Stimulated activated CD4-positive, alpha-beta T cell treated with anti-CD3 and anti-CD28 coated beads, Interleukin-1b, Interleukin-23, amount 100 ng/mL, for 48 hours (primary cell): ENCODE measurements at places on chromosomes 7 and 10.

GRCh38 chr10:86310702-86311101 lies 55.9 kb downstream of the GRID1 start:
- DNase-seq: no peak

GRCh38 chr10:43665054-43665453 lies 16.4 kb upstream of the ZNF32 start:
- no peak for DNase-seq

GRCh38 chr10:90314718-90315117 lies 543.1 kb downstream of the HTR7 start:
- no peak for DNase-seq

DNA sequence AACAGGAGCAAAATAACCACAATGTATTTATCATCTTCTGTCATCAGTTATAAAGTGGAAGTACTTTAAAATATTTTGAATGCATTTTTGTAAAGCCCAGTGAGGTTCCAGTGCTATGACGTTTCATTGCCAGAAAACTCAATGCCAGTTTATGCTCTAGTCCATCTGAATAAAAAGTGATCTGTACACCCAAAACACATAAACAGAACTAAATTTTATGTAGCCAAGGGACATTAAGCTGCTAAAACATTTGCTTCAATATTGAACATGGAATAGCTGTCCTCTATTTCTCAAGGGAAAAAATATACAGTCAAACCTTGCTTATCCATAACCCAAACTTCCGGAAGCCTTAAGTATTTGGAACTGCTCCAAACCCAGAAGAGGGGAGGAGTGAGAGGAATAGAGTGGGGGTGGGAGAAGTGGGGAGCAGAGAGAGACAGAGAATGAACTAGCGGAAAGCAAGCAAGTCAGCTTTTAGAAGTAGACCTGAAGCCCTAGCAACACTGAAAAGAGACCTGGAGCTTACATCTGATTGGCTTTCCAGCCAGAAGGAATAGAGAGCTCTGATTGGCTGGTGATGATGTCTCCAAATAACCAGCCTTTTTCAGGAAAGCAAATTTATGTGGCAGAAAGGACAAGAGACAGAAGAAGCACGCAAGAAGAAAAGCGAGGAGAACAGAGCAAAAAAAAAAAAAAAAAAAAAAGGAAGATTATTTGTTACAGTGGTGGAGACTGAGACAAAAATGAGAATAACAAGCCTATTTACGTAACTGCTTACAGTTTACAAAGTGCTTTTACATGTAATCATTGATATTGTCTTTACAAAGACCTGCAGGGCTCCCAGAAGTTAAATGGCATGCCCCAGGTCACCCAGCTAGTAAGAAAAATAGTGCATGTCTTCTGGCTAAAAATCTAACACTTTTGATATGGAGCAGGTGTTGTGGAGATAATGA lies 196.0 kb downstream of the RNLS start:
- DNase-seq: no peak

DNA sequence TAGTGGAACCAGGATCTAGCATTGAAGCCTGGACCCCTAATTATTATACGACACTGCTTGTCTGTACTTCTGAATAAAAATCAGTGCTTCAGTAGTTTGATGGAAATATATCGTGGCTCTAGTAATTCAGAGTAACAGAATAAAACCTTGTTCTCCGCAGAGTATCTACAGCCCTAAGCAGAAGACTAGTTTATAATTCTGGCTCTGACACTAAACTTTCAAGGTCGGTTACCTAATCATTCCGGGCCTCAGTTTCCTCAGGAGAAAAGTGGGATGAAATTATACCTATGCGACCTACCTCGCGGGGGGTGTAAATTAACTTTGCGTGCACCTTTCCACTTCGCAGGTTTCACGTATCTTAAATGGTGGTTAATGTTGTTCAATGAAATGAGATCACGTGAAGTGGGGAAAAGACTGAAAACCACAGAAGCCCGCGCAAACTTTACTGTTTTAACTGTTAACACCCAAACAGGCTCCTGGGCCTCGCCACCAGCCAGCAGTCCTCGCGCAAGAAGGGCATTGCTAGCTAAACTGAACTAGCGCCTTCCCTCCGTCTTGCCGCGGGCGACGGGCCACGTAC lies 615 bp downstream of the THAP5 start:
- DNase-seq: no peak

DNA sequence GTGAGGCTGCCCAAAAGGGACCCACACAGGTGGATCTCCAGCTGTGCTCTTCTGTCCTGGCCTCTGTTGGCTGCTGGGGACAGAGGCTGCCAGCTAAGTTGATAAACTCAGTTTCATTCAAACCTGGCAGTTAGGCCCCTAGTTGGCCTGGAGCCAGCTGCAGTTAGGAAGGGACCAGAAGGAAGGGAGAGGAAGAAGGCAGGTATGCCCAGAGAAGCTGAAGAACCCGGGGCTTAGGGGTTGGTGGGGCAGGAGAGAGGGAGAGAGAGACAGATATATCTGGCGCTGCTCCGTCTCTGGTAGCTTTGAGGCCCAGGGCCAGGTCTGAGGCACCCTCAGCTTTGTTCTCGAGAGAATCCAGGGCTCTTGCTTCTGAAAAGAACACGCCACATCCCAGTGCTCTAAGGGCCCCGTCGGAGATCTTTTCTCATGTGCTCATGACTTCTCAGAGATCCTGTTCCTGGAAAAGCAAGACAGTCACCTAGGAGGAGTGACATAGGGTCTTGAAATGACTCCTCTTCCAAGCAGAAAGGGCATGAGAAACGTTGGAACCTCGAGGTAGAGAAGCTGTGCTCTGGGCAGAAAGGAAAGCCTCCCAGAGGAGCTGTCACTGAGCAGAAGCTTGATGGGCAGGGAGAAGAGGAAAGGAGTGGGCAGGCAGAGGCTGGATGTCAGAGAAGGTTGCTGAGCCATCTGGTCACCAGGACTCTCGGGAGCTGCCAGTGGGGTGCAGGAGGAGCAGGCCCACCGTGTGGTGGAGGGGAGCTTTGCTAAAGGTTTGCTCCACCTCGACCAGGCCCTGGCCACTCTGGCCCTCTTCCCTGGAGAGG lies 153.6 kb downstream of the ARHGAP21 start:
- no peak for DNase-seq

DNA sequence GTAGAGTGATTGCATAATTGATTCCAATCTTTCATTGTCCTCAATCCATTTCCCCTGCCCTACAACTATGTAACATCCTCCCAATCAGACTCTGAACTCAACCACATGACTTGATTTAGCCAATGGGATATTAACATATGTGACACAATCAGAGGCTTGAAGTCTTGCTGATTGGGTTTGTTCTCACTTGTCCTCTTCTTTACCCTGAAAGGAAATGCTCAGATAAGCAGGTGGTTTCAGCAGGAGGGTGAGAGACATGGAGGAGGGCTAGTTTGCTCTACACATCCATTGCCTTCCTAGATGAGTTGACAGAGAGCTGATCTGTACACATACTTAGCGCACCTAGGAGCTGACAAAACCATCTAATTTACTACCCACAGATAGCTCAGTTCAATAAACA lies 669.4 kb downstream of the NRG3 start:
- no peak for DNase-seq

DNA sequence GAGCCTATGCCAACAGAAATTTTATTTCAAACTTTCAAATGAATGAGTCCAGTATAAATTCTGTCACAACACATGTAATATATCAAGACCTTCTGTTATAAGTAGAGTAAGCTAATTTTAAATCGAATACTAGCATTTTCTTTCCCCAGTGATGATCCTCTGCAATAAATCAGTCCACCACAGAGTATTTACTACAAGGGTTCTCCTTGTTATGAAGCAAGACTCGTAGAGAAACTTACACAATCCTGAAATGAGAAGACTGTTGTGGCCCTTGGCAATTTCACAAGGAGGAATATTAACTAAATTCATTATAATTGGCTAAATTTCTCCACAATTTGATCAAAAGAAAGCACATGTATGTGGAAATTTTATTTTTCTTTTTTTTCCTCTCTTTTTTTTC lies 312.4 kb upstream of the DGKB start:
- no peak for DNase-seq

DNA sequence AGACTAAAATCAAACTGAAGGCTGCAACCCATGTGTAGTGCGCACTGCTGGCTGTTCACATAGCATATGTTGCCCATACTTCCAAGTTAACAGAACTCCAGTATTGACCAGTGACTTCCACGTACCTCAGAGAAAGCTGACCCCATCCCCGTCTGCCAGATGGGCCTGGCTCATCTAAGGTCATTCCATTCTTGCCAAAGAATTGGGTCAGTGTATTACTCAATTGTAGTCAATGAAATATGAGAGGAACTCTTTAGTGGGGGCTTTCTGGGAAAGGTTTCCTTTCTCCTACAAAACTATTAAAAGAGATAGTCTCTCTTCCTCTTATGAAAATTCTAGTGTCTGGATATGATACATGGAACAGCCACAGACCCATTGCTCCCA lies 238.6 kb downstream of the COBL start:
- no peak for DNase-seq

GRCh38 chr10:110501142-110501937 lies 3.6 kb downstream of the DUSP5 start:
- DNase-seq: peak; percentile 60

DNA sequence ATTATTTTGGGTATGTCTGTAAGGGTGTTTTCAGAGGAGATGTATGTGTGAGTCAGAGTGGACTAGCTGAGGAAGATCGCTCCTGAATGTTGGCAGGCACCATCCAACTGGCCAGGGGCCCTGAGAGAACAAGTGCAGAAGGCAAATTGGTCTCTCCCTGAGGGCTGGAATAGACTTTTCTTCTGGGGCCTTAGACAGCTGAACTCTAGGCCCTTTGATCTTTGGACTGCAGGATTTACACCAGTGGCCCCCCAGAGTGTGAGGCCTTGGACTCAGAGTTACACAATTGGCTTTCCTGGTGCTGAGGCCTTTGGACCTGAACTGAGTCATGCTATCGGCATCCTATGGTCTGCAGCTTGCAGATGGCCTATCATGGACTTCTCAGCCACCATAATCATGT lies 217.2 kb downstream of the REEP3 start:
- no peak for DNase-seq

- DNase-seq: no peak
Observed at GRCh38 chr7:130667593-130668257, 823 bp downstream of the COPG2 start.

DNA sequence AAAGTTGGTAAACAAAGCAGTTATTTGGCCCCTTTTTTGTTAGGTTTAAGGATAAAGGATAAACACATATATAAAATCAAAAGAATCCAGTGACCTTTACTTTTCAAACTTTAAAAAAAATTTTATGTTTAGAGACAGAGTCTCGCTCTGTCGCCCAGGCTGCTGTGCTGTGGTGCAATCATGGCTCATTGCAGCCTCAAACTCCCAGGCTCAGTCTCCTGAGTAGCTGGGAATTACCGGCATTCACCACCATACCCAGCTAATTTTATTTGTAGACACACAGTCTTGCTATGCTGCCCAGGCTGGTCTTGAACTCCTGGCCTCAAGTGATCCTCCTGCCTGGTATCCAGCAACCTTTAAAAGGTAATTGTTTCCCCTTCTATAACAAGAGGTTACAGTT lies 31.3 kb downstream of the GNA12 start:
- DNase-seq: no peak

DNA sequence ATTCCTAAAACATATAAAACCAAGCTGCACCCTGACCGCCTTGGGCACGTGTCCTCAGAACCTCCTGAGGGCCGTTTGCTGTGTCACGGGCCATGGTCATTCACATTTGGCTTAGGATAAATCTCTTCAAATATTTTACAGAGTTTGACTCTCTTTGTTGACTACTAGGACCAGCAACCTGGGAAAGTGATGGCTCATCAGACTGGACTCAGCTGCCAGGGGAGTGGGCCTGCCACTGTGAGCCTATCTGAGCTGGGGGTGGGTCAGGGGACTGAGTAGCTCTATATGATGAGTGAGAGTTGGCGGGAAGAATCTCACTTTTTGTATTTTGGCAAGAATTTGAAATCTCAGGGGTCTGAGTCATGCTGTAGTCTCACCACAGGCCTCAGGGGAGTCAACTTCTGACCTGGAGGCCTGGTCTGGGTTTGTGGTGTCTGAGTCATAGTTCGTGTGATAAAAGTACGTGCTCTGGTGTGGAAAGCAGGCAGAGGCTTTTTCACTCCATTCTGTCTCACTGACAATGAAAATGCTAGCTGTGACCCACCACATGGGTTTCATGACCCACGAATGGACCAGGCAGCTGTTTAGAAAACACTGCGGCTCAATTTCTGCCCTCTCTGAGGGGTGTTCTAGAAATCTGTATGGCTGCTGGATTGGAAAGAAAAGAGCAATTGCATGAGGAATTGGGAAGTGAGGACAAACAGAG lies 4.2 kb upstream of the UPP1 start:
- DNase-seq: peak; percentile 85

GRCh38 chr10:16989826-16990293 lies 139.8 kb downstream of the CUBN start:
- no peak for DNase-seq

DNA sequence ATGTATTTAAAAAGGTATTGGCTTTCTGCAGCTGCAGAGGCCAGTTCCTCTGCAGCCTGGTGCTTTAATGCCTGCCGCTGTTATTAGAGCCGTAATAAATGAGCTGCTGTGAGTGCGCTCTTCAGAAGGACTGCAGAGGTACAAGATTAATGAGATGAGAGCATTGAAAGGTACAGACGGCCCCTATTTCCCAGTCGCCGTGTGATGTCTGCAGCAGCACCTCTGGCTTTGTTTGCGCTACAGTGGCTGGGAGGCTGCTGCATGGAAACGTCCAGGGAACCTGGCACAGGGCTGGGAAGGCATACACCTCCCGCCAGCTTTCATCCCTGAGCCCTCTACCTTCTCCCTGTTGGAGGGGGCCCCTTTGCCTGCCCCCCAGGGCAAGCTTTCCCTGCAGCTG lies 383.8 kb upstream of the ZMIZ1 start:
- no peak for DNase-seq

DNA sequence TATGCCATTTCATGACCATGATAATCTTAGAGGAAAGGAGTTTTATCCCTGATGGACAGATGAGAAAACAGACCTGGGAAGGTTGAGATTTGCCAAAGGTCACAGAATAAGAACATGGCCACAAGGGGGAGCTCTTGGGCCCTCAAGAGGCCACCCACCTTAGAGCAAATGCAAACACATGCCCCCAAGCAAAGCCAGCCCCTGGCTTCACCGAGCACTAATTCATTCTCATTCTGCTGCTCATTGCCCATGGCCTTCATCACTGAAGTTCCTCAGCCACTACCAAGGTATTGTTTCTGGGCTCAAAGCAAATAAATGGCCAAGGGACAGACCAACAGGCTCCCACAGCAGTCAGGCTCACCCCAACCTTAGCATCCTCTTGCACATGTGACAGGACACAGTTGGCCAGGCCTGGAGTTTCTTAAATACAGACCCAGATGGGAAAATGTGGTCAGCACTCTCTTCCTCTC lies 44.2 kb downstream of the PDLIM1 start:
- DNase-seq: peak; percentile 50
